ENCODE measurements at places on chromosomes 3 and 15. TPM values are rescaled to one million over a fixed set of nuclear protein-coding genes. Genes with fewer than 3 reads are reported as not detected.

GOLGA6B gene
- not detected for total RNA-seq

- no peak for DNase-seq
These were observed 33.3 kb downstream of the GLB1 start for GRCh38 chr3:33063651-33064051.

FBXO40 gene
- total RNA-seq: not detected

DNA sequence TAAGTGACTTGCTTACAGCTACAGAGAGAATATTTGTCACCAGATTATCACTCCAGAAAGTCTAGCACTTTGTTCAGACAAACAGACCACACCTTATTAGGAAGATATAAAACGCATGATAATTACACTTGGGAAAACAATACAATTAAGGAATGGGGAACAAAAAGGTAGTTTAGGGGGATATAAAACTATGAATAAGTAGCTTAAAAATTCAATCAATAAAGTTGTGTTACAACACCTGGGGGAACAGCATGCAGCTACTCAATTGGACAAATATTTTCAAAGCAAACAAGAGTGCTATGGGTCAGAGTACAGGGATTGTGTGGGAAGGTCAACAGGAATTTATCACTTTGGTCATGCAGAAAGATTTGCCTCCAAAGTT is 15.1 kb downstream of the CLDN1 start:
- no peak for DNase-seq

GNB4 gene
- total RNA-seq: 26.8 TPM

VPS33B gene
- 25.5 TPM for total RNA-seq

GRCh38 chr3:86245360-86245759 is 745.6 kb downstream of the VGLL3 start:
- no peak for DNase-seq

PIGZ gene
- total RNA-seq: 1.6 TPM

- DNase-seq: no peak
These were observed 51.8 kb downstream of the CYP11A1 start for GRCh38 chr15:74315626-74316025.

CHRNA5 gene
- total RNA-seq: 11.5 TPM

SPATA12 gene
- not detected for total RNA-seq

FBXW12 gene
- total RNA-seq: not detected

- no peak for DNase-seq
These were observed 805.5 kb downstream of the IGSF11 start for GRCh38 chr3:118229196-118229595.

SLC27A2 gene
- total RNA-seq: 5.9 TPM

DNA sequence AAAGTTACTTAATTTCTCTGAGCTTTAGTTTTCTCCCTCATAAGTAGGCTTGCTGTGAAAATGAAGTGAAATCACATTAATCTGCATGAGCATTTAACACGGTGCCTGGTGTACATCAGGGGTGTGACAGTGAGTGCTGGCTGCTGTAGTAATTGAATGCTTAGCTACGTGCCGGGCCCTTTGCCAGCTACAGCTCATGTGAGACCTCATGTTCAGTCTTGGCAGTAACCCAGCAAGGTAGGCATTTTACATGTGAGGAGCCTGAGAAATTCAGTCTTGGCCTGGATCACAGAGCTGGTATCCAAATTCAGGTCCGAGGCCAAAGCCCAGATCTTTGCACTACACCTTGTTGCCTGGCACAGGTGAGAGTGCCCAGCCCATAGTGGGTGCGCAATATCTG is 9.1 kb downstream of the GHRL start:
- DNase-seq: no peak

DNA sequence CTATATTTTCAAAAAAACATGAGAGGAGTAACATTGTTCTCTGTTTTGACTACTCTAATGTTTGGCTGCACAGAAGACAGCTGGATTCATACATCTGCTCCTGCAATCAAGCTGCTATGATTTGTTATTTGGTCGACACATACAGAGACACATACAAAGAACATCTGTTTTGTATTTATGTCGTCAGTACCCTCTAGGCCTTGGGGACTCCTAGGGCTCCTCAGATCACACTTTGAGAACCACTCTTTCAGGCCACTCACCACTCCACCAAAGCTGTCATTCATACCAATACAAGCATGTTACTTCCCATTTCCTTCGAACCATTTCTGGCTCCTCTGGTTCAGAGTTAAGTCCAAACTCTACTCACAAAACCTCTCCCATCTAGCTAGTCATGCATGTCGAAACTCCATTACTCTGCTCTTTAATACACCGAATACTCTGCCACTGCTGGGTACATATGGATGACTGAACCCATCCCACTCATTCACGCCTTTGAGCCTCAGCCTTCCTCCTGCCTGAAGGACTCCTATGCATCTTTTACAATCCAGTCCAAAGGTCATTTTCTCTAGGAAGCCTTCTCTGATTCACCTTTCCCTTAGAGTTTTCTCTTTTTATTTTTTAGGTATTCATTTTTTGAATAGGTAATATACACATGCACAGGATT is 102.9 kb upstream of the ARHGEF3 start:
- DNase-seq: no peak

GRCh38 chr3:97937205-97937604 is 35.0 kb downstream of the RIOX2 start:
- DNase-seq: no peak

GRCh38 chr15:69236505-69236904 is 62.2 kb upstream of the PAQR5 start:
- DNase-seq: no peak

- DNase-seq: no peak
These were observed 49.7 kb upstream of the LMOD3 start for GRCh38 chr3:69172058-69172457.

GRCh38 chr15:76418352-76419140 is 82.0 kb downstream of the ISL2 start:
- no peak for DNase-seq

DNA sequence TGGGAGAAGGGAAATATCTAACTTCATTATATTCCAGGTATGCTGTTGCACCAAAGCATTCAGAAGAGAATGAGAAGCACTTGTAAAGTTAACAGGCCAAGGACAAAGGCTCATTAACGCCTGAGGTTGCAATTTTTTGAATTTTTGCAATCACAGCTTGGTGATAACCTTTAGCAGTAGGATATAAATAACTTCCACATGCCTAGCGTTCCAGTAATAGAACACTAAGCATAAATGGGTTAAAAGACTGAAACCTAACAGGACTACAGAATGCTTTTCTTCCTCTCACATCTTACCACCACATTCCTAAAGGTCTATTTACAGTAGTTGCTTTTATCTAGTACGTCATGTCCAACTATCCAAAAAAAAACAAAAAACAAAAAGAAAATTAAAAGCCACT is 57.4 kb upstream of the IMPG2 start:
- no peak for DNase-seq

- no peak for DNase-seq
These were observed 12.7 kb upstream of the UBE3A start for GRCh38 chr15:25451501-25451900.

ADAMTSL3 gene
- 2.4 TPM for total RNA-seq

ERC2 gene
- total RNA-seq: 6.1 TPM

DNA sequence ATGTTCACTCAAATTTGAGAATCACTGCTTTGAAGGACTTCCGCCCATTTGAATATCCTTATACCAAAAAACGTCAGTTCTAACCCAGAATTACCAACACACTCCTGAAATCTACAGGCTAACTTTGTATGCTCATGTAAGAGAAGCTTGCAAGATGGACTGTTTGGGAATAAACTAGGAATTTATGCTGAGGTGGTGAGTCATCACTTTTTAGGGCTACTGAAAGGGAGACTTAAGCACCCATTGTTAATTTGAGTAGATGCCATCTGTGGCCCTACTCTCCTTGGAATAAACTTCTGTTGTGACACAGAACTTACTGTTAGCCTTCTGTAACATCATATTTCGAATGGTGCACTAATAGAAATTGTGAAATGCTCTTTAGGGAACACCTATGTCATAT is 74.6 kb downstream of the FGF12 start:
- no peak for DNase-seq

DNA sequence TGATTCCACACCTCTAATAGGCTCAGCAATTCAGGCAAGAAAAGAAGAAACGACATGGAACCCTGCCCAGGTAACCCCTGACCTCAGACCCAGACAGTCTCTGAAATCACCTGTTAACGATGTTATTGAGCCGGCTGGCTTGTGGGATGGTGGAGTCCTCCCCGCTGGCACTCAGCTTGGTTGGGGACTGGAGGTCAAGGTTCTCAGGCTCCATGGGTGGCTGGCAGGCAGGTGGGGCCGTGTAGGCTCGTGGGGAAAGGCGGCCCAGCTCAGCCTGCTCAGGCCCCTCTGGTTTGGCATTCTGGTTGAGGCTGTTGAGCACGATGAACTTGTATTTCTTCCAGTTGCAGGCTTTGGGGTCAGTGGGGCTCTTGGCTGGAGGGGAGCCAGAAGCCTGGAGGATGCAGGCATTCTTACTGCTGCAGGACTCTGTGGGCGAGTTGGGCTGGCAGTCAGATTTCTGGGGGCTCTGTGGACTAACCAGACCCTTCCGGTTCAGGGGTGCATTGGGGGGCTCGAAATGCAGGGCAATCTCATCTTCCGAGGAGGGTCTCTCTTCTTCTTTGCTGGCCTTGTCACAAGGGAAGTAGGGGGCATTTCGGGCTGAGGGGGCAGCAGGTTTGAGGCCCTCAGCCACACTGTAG is 16.2 kb downstream of the BCL6 start:
- DNase-seq: no peak

DNA sequence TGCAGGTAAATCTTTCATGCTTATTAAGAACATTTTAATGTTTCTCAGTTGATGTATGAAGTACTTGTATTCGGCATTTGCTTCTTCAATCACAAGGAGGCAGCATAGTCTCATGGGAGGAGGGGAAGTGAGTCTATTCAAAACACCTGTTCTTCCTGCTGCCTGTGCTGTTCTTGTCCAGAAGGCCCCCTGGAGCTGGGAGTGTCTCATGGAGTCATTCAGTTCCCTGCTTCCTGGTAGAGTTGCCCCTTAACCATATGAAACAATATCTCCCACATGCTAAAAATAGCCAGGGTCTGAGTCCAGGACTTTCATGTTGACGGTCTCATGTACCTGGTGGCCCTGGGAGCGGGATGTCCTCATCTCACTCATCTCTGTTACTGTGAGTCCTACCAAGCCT is 15.5 kb upstream of the PPP1R2 start:
- DNase-seq: no peak

KLHL40 gene
- total RNA-seq: 0.12 TPM

CHRNA7 gene
- total RNA-seq: 5.3 TPM

- no peak for DNase-seq
These were observed 8.9 kb upstream of the SGO1 start for GRCh38 chr3:20194793-20195460.

DNA sequence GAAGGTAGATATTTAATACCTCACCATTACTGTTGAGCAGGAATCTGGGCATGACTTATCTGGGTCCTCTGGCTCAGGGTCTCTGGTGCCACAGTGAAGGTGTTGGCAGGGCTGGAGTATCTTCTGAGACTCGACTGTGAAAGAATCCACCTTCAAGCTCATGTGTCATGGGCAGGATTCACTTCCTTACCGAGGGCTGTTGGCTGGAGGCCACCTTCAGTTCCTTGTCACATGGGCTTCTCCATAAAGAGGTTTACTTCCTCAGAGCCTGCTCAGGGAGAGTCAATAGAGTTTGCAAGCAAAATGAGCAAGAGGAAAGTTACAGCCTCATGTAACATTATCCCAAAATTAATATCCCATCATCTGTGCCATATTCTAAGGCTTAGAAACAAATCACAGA is 459.5 kb downstream of the NR2F2 start:
- no peak for DNase-seq

Measured in type B pancreatic cell (in vitro differentiated cells).